Hippocampal formation (tissue), 2 donors: ENCODE measurements at places on chromosomes 13 and 19.

DNA sequence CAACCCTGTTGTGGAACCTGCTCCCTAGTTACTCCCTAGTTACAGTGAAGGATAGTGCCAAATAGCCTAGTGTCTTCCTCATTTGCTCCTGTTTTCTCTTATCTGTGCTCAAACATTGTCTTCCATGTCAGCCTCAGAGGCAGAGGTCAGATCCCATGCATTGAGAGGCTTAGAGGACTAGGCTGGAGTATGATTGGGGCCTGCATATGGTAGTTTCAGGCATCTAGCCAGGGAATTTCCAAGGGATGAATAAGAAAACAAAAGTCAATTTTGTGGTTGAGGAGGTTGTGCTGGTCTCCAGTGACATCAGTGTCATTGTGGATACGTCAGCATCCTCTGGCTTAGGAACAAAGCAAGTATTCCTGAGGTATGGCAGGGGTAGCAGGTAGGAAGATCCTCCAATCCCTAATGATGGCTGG is 9.4 kb downstream of the ZNF546 start:
- DNase-seq, result no peak

GRCh38 chr19:30686826-30687566 is 314.8 kb downstream of the ZNF536 start:
- DNase-seq, result no peak

GRCh38 chr13:92804346-92804745 is 422.3 kb upstream of the GPC6 start:
- DNase-seq, result no peak

- no peak for DNase-seq
Measured at GRCh38 chr19:19192910-19193423, 909 bp downstream of the RFXANK start.

DNA sequence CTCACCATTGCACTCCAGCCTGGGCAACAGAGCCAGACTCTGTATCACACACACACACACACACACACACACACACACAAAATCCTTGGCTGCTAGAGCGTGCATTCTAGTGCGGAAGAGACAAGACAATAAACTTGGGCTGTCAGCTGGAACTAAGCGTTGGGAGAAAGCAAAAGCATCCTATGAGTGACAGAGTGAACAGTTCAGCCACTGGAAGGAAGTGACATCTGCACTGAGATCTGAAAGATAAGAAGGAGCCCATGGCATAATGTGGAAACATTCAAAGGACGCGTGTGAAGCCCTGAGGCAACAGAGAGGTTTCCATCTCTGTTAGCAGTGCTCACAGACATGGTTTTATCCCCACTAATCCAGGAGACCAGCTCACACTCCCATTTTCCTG is 3.5 kb upstream of the SLC1A5 start:
- DNase-seq, result no peak

DNA sequence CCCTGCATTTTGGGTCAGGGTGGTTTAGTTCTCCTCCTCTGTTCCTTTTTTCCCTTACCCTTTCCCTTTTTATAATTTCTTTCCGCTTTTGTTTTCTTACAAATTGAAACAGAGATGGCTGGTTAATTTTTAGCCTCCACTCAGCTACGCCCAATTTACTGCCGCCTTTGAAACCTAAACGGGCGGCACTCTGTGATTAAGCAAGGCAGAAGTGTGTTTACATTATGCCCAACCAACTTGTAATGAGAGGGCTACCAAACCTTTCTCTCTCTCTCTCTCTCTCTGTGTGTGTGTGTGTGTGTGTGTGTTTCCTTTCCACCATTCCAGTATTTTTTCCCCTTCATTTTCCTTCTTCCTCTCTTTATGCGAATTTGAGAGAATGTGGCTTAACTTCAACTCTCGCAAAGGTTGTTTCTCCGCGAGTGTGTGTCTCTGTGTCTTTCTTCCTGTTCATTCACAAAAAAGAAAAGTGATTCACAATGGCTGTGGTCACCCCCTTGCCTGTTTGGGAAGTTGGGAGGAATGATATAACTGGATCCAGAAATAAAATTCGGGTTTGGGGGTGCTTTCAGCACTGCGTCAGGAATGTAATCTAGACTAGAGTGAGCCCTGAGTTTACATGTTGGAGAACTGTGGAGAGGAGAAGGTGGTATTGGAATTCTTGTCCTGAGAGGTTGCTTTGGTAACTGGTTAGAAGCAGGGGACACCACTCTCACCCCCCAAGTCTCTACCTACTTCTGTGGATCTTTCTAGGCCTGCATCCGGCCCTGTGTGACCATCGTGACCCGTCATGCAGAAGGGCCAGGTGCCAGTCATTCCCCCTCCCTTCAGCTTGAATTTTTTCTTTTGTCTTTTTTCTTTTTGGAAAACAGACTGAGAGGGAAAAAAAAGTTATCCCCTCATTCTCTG is 31.4 kb downstream of the NFIX start:
- no peak for DNase-seq

GRCh38 chr19:10412257-10412977 is 7.9 kb upstream of the PDE4A start:
- no peak for DNase-seq

GRCh38 chr13:43094901-43095300 is 71.5 kb downstream of the DNAJC15 start:
- DNase-seq, result no peak

DNA sequence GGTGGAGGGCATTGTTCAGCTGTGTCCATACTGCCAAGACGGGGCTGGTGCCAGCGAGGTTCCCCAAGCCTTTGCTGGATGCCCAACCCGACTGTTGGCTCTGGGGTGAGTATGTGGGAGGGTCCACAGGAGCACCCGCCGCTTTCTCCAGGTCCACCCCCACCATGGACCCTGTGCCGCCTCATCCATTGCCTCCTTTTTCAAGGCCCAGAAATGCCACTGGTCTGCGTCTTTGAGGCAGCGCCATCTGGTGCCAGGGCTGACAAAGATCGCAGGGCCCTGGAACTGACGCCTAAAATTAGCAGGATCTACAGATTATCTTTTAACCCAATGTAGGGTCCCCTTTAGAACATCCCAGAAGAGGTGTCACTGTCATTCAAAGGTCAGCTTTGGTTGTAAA is 34.6 kb downstream of the NFIX start:
- no peak for DNase-seq

DNA sequence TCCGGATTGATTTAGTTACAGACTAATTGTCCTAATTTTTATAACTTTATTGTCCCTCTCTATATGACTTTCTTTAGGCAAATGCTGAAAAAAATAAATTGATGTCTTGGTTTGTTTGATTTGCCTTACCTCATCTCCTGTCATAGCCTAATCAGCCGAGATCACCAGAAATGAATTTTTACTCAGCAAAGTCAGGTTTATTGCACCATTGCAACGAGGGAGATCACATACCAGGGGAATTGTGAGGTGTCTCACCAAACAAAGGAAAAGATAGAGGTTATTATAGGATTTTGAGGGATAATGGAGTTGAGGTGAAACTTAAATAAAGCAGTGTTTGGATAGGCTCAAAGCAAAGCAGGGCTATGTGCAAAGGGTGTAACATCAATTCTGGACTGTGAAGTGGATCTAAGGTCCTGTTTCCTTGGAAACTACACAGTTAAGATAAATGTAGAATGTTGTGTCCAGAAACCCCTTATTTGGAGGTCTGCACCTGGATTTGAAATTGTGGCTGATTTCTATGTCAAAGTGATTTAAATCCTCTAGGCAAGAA is 372.6 kb downstream of the OXGR1 start:
- DNase-seq, result no peak

DNA sequence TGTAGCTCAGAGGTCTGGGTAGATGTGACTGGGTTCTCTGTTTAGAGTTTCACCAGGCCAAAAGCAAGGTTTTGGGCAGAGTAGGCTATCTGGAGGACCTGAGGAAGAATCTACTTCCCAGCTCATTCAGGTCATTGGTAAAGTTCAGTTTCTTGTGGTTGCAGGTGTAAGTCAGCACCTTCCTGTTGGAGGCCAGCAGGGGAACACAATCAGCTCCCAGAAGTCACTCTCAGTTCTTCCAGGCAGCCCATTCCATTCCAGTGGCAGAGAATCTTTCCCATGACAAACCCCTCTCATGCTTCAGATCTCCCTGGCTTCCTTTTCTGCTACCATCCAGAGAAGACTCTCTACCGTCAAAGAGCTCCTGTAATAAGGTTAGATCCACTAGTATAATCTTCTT is 176.2 kb upstream of the UFM1 start:
- no peak for DNase-seq
